ENCODE measurements at places on chromosomes 13 and 19. TPM values are rescaled to one million over a fixed set of nuclear protein-coding genes. Genes with fewer than 3 reads are reported as not detected.

DNA sequence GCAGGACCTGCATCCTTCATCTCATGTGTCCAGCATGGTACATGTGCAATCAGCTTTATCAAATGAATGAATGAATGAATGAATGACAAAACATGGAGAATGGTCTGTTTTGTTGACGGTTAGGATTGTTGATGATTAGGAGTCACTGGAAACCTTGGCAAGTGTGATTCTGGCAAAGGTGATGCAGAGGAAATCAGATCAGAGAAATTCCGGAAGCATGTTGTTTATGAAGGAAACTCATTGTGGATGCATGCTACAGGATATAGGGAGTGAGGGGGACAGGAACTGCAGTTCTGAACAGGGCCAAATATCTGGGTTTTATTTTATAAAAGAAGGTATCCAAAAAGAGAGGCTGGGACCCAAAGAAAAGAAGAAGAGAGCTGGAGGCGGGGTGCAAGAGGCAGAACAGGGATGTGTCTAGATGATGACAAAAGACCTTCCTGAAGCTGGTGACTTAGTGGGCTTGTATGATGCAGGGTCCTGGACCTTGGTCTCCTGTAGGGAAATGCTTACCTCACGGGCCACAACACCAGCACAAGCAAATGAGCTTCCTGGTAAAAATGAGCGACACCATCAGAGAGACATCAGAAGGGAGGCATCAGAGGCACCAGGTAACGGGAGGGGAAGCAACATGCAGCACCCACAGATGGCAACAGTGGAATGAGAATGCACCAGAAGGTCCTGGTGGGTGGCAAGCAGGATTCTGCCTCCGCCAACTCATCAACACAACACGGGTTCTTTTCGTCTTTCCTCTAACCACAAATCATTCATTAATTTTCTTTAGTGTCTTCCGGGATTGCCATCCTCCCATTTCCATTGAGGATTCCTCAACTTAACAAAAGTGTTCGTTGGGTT lies 159.6 kb downstream of the FOXO1 start:
- H3K36me3 ChIP-seq, result no peaks in the 10 kb centered on the region
- H3K27ac ChIP-seq, result no peak overlapping the region
- no peak overlapping the region for H3K4me3 ChIP-seq
- H3K27me3 ChIP-seq, result no peaks in the 10 kb centered on the region
- DNase-seq, result no peak

- H3K27me3 ChIP-seq, result no peaks in the 10 kb centered on the region
- H3K27ac ChIP-seq, result no peak within 1 kb of the TSS
- no peaks in the 10 kb centered on the region for H3K4me1 ChIP-seq
Observed at GRCh38 chr13:37105251-37105714, at the start of gene CSNK1A1L. CSNK1A1L (minus strand) TSS chr13:37105664; CDS start chr13:37105256, 408 bp downstream.

GRCh38 chr13:21048901-21049698 lies 12.3 kb downstream of the LATS2 start:
- peaks cover 99% of the 10 kb centered on the region for H3K4me1 ChIP-seq
- no peak for DNase-seq
- H3K4me3 ChIP-seq, result no peak overlapping the region

- H3K36me3 ChIP-seq, result no peaks in the 10 kb centered on the region
- no peaks in the 10 kb centered on the region for H3K27me3 ChIP-seq
- no peak overlapping the region for H3K4me3 ChIP-seq
- no peak for DNase-seq
Observed at GRCh38 chr13:31827707-31828106, 88.4 kb downstream of the RXFP2 start.

Gene MAST1
- 1.7 TPM for total RNA-seq

Gene ENOX1
- total RNA-seq, result 4.5 TPM

Gene SLC7A10
- total RNA-seq, result 0.23 TPM
